Suppressor macrophage treated with lipopolysaccharide for 1 hour (primary cell): ENCODE measurements at places on chromosomes 2 and 18.

DNA sequence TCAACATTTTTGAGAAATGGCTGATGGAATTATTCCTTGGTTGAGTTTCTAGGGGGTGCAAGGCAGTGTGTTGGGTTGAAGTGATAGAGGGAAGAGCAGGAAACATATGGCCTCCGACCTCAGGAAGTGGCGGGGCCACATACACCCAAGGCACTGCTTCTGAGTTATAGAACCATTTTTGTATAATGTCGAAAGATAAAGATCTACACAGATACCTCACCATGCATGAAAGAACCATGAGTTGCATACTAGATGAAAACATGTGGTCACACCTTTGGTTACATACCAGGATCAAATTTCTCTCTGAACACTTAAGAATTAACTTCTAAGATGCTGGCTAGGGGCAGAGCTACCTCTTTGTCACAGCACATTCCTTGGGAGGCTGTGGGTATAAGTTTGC, 23.2 kb downstream of the LAMA3 start:
- DNase-seq: no peak

- DNase-seq: no peak
These were observed 96.8 kb downstream of the ADD2 start for GRCh38 chr2:70671092-70671675.

DNA sequence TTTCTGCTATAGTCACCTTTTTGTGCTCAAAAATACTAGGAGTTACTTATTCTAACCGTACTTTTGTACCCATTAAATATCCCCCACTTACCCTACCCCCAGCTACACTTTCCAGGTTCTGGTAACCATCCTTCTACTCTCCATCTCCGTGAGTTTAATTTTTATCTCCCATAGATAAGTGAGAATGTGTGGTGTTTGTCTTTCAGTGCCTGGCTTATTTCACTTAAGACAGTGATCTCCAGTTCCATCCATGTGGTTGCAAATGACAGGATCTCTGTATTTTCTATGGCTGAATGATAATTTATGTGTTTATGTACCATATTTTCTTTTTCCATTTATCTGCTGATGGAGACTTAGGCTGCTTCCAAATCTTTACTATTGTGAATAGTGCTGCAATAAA, 323.3 kb downstream of the ZNF804A start:
- DNase-seq: no peak

DNA sequence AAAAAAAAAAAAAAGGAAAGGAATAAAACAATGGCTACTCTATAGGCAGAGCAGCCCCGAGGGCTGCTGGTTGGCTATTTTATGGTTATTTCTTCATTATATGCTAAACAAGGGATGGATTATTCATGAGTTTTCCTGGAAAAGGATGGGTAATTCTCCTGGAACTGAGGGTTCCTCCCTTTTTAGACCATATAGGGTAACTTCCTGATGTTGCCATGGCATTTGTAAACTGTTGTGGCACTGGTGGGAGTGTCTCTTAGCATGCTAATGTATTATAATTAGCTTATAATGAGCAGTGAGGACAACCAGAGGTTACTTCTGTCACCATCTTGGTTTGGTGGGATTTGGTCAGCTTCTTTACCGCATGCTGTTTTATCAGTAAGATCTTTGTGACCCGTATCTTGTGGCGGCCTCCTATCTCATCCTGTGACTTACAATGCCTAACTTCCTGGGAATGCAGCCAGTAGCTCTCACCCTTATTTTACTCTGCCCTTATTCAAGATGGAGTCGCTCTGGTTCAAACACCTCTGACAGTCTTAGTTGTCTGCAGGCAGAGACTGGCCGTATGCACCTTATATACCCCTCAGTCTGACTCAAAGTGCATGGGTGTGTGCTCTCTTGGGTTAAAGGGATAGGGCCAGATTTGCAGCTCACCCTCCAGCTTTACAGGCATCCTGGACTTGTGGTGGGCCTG, 57.7 kb downstream of the HAUS1 start:
- DNase-seq: no peak

DNA sequence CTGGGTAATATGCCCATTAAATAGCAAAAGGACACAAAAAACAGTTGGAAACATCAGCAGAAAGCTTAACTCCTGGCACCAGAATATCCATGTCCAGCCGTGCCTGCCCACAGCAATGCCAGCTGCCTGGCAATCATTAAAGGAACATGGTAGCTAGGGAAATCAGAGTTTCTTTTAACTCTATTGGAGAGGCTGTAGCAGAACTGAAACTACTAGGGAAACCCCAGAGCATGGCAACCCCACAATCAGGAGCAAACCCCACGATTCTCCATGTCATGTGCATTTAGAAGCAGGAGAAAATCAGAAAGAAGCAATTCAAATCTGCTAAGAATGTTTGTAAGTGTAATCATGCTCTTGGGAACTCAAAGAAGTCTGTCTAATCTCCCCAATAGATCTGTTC, 409.0 kb upstream of the SMIM21 start:
- DNase-seq: no peak

DNA sequence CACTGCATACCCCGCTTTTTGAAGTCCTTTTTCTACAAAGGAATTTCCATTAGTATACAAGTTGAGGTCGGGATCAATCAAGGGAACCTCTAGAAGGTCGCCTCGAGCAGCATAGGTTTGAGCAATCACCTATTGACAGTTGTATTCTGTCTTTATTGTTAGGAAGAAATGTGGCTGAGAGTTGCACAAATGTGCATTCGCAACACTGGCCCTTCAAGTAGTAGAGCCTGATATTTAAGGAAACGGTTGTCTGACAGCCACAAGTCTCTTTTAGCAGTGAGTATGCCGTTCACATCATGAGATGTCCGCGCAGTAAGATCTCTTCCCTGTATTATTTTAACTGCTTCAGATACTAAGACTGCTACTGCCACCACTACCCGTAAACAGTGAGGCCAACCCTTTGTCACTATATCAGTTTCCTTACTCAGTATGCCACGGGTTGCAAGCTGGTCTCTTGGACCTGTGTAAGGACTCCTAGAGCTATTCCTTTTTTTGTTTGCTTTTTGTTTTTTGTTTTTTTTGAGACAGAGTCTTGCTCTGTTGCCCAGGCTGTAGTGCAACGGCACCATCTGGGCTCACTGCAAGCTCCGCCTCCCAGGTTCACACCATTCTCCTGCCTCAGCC, 10.0 kb upstream of the STARD7 start:
- no peak for DNase-seq

- no peak for DNase-seq
These were observed 43.5 kb upstream of the KCNG2 start for GRCh38 chr18:79754022-79754761.

- DNase-seq: no peak
These were observed 616.4 kb downstream of the XIRP2 start for GRCh38 chr2:167504695-167505094.

GRCh38 chr2:217262911-217263310, 403.0 kb upstream of the TNP1 start:
- DNase-seq: no peak

DNA sequence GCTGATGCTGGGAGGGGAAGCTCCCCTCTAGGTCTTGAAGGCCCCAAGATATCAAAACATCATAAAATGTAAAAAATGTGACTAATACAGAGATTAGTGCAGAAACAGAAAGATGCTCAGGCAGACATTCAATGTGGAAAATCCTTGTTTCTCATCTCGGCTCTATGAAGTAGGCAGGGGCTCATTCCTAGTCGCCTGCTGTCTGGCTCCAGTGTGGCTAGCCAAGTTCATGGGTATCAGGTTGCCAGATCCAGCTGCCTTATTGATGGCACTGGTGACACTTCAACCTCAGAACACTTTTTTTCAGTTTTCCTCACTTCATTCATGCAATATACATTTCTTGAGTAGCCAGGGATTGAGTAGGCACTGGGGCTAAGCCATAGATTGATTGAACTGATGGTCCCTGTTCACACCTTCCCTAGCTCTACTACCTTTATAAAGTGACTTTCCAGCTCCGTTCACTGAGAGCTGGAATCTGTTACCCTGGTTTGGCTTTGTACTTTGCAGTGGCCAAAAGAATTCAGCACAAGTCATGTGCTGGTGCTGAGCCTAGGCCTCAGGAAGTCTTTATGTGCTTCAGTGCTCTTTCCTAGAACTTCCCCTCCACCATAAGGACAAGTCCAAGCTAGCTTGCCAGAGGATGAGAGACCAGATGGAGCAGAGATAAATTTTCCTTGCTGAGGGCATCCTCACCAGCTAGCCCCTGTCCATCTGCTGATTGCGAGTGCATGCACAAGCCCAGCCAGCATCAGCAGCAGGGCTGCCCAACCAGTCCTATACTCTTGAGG, 373.6 kb upstream of the ST6GAL2 start:
- DNase-seq: no peak

DNA sequence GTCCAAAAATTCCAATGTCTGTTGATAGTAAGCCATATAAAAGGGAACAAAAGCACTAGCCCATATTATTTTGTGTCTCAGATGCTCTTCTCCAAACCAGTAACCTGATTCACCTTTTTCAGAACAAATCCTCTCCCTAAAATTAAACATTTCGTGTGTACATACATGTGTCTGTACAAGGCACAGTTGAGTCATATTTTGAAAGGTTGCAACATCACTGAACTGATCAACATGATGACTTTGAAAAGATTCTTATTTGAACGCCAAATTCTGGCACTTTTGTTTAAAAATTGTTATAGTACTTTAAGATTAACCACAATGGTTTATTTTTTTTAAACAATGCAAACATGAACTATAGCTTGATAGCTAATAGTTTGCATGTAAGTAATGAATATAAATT, 102.5 kb downstream of the RIT2 start:
- DNase-seq: no peak
